ENCODE measurements at places on chromosomes 5 and 9.

DNA sequence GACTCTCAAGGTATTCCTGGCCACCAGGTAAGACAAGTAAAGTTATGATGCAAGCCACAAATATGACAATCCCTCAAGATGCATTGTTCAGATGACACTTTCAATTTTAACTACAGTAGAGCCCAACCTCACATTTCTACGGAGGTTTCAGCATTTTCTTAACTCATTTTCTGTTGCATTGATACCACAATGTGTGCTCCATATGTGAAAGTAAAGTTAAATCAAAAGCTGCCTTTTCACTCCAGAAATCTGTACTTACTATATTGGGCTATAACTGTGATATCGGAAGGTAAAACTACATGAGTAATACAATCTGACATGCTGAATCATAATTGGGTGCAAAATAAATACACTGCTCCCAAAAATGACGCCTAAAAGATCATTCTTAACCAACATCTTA is 333.6 kb upstream of the MEF2C start:
- DNase-seq, result no peak

- no peak for DNase-seq
Measured at GRCh38 chr5:83740741-83741140, 20.1 kb upstream of the HAPLN1 start.

DNA sequence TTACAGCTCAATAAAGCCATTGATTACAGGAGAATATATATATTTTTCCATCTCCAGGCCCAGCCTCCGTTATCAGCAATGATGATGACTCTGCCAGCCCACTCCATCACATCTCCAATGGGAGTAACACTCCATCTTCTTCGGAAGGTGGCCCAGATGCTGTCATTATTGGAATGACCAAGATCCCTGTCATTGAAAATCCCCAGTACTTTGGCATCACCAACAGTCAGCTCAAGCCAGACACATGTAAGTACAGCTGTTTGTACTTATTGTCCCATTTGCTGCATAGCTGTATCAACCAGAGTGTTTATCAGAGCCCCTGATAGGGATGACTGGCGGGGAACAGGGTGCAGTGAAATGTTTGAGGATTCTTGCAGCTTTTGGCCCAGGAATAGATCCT is 197.7 kb downstream of the NTRK2 start:
- DNase-seq, result no peak

DNA sequence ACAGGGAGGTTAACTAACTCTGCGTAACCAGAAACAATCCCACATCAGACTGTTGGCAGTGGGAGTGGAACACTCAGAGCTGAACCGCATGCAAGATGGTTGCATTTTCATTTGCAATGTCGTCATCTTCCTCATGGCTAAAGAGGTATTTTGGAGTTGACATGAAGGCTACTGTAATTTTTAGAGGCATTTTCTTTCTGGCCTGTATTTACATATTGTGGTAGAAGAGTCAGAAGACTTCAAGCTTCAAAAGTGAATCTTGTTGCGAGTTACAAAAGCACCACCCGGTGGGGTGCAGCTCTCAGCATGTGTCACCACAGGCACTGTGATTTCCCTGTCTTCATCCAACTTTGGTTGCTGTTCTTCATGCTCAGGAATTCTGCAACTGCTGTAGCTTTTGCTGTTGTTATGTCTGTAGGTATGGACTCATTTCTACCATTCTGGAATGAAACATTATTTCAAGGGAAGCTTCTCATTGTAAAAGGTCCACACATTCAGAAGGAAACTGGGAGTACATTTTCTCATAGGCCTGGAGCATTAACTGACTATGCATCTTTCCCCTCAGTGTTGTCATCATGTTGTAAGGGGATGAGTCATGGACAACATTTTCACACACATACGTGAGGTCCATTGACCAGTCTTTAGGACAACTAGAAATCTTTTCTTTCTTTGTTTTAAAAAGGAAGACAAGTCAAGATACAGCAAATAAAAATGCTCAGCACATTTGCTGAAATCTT is 35.4 kb upstream of the GDNF start:
- DNase-seq, result peak; percentile 80

- DNase-seq, result no peak
Measured at GRCh38 chr5:119049824-119050449, 20.9 kb upstream of the DMXL1 start.

GRCh38 chr5:174724484-174725260 is at the start of gene MSX2:
Gene MSX2 (plus strand): TSS chr5:174724582. CDS start chr5:174724660, 78 bp downstream.
- DNase-seq, result peak; percentile 61

Data from smooth muscle cell of the brain vasculature (primary cell).